Activated gamma-delta T cell treated with anti-CD3 and anti-CD28 coated beads, Interleukin-2, amount 50 U/mL, for 16 hours (primary cell): ENCODE measurements at places on chromosomes 11 and 22.

DNA sequence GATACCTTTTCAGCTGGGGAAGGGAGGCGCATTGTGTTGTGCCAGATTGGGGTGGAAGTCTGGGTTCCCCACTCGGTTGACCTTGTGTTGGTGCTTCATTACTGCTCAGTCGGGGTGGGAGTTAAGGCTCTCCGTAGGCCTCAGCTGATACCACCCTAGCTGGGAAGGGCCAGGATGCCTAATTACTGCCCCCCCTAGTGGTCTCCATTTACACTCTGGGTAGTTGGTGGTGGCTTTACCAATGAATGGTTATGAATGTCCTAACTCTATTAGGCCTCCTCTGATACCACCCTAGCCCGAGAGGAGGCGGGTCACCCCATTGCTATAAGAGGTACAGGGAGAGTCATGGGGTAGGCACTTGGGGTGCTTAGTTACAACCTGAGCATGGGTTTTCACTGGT, 27.5 kb upstream of the HIKESHI start:
- no peak for DNase-seq

DNA sequence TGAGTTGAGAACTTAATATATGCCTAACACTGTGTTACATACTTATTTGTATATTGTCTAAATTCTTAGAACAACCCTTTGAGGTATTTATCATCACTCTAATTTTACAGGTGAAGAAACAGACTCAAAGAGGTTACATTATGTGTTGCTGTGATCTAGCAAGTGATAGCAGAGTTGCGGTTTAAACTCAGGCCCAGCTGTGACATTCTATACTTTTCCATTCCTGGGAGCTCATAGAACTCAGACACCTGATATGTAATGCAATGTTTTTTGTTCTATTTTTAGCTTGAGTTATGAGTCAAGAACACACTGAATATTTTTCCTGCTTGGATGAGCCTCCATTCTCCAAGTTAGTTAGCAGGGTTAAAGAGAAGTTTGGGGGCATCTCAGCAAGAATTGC, 449.7 kb upstream of the DDI1 start:
- no peak for DNase-seq

GRCh38 chr11:70587075-70587389, 188.7 kb downstream of the CTTN start:
- DNase-seq = no peak

GRCh38 chr22:20486229-20486628, 9.4 kb downstream of the KLHL22 start:
- no peak for DNase-seq

DNA sequence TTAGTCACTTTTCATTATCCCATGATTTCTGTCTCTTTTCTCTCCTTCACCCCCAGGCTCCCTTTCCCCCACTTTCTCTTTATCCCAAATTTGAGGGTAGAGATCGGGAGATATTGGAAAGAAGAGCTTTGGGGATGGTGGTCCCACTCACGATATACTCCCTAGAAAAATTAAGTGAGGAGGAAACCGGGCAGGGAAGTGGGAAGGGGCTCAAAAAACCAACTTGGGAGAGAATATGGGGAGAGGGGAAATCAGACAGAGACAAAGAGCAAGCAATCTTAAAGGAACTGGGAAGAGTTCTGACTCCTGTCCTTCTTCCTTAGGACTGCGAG, 941 bp upstream of the DCHS1 start:
- no peak for DNase-seq

- DNase-seq = no peak
Observed at GRCh38 chr22:29212743-29213142, 7.0 kb downstream of the EMID1 start.
